ENCODE measurements at places on chromosomes 5 and 9. TPM values are rescaled to one million over a fixed set of nuclear protein-coding genes. Genes with fewer than 3 reads are reported as not detected.

Gene LEAP2
- total RNA-seq = 2.0 TPM

Gene SOX30
- not detected for total RNA-seq

Gene EGFLAM
- total RNA-seq = 0.69 TPM

Gene ROR2
- total RNA-seq = 23.6 TPM

All from progenitor cell of endocrine pancreas (in vitro differentiated cells).